IMR-90 (cell line): ENCODE measurements at places on chromosomes 16 and 17.
A peak's percentile ranks its signal among the peaks of the same experiment; 100 is the strongest.

GRCh38 chr16:2194852-2195321, 1.5 kb downstream of the CASKIN1 start:
- DNase-seq = peak; percentile 39

- no peak for DNase-seq
Measured at GRCh38 chr17:31488982-31489294, 97.5 kb downstream of the RAB11FIP4 start.

DNA sequence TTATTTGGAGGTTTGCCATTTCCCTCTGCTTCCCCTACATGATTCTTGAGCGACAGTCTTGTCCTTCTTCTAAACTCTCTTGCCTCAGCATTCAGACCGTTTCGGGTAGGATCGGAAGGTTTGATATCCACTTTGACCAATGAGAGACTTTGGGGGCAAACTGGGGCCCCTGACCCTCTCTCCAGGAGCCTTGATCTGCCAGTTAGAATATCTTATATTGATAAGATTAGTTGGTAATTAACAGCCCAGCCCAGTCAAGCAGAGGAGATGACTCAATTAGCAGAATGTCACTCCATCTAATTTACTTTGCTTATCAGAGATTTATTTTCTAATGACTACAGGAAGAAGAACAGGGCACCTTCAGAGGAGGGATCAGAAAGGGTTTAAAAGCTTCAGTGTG, 532.8 kb downstream of the XYLT1 start:
- no peak for DNase-seq

DNA sequence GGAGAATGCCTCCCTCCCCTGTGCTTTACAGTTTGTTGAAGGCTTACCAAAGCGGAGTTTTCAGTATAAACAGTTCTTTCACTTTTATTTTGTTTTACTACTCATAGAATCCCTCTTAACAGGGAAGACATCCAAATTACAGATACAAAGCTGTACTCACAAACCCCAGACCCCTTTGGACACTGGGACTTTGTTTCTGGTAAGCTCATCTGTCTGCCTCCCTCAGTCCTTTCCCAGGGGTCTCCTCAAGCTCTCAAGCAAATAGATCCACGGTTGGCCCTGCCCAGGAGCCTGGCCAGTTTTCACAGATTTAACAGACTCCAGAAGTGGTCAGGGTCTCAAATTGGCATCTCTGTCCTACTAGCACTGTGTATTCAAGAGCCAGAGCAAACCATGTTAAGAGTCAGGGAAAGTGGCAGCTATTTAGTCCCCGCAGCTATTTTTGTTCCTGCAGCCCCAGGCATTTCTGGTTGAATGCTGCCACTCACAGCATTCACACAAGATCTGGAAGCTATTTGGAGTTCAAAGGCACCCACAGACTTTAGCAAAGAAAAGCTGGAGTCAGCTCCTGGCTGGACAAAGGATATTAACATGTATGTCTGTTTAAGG, 54.2 kb downstream of the TMEM100 start:
- DNase-seq = no peak

GRCh38 chr16:68319185-68319908, 8.5 kb downstream of the PRMT7 start:
- DNase-seq = peak; percentile 7

- no peak for DNase-seq
Measured at GRCh38 chr16:17557480-17557879, 86.7 kb upstream of the XYLT1 start.

DNA sequence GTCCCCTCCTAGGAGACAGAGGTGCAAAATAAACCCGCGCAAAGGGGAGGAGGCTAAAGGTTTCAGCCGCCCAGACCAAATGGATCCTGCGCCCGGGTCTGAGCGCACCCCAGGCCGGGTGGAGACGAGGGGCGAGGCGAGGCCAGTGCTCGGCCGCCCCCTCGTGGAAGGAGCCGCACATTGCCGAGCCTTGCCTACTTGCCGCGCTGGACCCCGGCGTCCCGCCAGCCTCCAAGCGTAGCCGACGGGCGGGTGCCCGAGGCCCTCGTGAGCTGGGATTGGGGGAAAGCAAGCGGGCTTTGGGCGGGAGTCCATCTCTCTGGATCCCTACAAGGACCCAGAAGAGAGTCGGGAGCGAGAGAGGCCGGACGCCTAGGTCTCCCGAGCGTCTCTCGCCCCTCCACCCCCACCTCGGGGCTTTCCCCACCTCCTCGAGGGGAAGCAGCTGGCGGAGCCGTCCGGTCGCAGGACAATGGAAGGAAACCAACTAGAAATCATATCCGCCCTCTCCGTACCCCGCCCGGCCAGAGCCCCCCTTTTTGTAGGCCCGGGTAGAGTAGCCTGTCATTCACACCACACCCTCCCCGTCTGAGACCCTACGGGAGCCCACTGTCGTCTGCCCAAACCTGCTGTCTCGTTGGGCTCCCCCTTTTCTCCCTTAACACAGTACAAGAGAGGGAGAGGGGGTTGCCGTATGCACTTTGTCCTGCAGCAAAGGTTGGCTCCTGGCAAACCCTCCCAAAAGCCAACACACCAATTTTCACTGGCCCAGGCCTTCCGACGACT, 664 bp upstream of the BCL6B start:
- peak; percentile 36 for DNase-seq

DNA sequence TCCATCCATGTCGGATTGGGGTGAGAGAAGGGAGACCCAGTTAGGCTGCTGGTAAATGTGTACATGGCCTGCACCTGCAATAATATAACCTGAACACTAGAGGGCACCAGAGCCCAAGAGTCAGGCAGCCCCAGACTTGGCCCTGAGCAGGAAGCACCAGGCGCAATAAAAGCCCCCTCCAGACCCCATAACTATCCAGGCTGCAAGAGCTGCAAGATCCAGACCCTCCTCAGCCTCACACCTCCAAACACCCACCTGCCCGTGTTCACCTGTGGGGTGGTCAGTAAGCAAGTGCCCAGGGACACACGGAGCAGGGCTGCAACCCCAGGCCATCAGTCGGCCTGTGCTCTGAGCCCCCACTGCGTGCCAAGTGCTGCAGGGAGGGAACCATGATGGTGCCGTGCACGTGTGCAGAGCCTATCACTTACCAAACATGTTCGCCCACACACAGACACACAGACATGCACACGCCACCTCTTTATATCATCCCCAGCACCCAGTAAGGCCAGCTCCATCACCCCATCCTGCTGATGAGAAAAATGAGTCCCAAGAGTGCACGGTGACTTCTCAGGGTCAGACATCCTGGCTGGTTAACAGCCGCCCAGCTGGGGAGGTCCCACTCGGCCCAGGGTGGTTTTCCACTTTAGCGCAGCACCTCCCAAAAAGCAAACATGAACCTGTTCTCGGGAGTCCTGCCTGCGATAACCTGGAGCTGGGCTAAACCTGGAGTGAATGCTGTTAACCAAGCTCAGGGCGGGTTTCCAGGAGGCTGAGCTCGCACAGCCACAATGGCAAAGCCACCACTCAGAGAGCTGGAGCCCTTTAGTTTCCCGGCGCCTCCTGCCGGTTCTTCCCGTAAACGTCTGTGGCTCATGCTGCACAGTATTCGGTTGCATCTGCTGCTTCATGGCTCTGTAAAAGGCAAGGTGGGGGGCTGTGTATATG, 439.8 kb downstream of the SOX9 start:
- peak; percentile 56 for DNase-seq

- DNase-seq = no peak
Measured at GRCh38 chr17:31815212-31815730, 43.8 kb downstream of the COPRS start.

- DNase-seq = no peak
Measured at GRCh38 chr17:75808549-75808904, 23.9 kb downstream of the UNK start.

- DNase-seq = peak; percentile 76
Measured at GRCh38 chr17:68710035-68710780, 109.0 kb upstream of the FAM20A start.

DNA sequence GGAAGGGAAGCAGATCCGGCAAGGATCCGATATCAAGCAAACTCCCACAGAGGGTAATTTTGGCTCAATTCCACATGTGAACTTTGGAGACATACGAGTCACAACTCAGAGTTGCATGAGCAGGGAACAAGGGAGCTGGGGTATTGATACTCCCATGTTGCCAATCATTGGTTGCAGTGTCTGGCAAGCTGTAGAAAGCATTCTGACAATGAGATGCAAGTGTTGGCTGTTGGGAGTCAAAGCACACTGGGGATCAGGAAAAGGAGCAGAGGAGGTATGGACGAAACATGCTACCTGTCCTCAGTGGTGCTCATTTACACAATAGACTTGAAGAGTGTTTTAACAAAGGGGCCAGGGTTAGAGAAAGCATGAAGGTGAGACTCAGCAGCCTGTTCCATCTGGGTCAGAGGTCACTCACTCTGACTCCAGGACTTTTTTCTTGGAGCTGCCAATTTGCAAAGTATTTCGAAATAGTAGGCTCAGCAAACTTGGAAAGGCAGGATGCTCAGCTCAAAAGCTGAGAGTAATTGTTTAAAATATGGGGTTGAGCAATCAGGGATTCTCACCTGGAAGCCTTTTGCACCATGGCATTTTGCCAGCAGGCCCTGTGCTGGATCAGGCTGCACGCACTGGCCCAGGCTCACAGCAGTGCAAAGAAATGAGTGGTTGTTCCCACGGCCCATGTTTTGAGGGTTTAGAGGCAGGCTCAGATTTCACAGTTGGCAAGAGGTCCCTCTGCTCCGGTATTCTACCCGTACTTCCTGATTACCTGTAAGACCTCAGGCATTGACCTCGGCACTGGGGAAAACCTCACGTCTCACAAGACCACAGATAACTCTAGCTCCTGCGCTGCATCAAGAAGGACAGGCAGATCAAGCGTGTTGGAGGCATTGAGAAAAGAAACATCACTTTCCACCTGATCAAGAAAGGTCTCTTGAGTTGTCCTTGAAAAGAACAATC, 17.6 kb upstream of the NKD1 start:
- no peak for DNase-seq

DNA sequence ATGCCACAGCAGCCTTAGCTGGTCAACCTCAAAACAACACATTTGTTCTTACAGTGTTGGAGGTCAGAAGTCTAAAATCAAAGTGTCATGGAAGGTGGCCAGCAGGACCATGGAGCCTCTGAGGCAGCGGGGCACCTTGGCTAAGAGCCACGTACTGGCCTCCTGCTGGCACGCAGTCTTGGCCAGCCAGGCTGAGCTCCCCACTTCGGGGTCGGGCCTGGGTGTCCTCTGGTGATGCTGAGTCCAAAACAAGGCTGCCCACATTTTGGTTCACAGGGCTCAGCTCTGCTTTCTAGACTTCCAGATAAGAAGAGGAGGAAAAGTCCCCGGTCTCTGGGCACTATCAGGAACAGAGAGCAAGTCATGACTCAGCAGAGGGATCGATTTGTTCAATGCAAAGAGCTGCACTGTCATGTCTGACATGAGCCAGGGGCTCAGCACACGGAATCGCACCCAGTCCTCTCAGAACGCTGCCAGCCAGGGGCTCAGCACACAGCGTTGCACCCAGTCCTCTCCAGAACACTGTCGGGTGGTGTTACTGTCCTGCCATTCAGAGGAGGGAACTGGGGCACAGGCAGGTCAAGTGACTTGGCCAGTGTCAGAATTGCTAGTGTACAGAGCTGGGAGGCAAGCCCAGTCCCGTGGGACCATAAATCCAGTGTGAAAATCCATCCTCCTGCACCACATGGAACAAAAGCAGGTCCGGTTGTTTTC, 2.5 kb downstream of the LGALS9 start:
- DNase-seq = peak; percentile 12

GRCh38 chr17:62732125-62732524, 76.0 kb downstream of the MARCHF10 start:
- DNase-seq = no peak

DNA sequence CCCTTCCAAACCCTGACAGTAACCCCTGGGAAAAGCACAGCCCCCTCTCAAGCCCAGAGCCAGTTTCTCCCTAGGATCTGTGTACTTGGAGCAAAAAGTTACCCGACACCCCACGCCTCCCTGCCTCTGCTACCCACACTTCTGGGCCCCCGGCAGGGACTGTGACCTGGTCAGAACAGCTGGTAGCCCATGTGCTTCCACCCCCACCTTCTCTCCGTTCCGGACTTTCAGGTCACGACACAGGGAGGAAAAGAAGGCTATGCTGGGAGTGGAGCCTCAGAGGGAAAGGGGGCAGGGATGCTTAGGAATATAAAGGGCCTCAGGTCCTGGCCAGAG, 6.4 kb downstream of the PPY start:
- DNase-seq = no peak

GRCh38 chr17:30594223-30594952, 117.2 kb downstream of the GOSR1 start:
- DNase-seq = no peak

- no peak for DNase-seq
Measured at GRCh38 chr17:75899767-75900468, 3.2 kb upstream of the TRIM65 start.

DNA sequence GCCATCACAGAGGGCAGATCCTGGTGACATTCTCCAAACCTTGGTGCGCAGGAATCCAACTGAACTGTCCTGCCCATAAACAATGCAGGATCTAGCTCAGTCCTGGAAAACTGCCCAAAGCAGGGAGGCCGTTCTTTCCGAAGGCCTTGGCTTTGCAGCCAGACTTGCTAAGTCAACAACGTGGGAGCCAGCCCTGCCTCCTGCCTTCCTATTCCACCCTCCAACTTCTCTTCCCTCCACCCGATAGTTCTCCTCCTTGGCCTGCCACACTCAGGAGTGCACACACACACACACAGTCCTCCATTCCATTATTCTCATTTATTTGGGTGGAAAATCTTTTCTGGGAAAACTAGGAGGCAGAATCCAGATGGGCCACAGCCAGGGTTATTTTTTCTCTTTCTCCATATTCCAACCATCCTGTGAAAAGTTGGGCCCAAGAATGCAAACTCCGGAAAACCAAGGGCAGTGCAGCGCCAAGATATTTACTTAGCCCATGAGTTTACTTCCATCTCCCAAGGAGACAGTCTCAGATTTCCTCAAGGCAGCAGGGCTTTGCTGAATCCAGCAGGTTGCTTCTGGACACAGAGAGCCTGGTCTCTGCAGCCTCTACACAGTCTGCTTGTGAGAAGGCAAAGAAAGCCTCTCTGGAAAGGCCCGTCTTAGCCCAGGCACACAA, 15.8 kb downstream of the COPRS start:
- DNase-seq = peak; percentile 73

DNA sequence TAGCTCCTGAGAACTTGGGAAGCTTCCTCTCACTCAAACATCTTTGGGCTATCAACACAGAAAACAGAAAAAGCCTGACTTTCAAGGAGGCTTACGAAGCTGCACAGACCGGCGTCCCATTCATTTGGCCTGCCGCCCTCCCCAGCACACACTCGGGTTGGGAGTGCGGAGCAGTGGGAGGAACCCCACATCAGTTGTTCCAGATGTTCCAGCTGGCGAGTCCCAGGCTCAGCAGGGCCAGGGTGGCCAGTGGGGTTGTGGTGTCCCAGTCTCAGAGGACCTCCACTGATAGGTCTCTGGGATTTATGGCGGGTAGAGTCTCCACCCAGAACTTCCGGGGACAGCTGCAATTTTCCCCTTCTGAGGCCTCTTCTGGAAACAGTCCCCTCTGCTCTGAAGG, 43.1 kb upstream of the DLX4 start:
- no peak for DNase-seq

DNA sequence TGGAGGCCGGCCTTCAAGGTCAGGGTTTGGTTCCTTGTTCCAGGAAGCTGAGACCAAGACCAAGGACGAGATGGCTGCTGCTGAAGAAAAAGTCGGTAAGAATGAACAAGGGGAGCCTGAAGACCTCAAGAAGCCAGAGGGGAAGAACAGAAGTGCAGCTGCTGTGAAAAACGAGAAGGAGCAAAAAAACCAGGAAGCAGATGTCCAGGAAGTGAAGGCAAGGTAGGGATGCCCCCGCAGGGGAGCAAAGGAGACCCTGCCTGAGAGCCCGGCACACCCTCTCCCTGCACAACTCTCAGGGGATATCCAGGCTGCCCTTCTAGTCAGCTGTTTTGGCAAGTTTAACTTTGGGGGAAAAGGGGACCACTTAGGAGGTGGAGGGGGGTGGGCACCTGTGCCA, 29.0 kb downstream of the RNF213 start:
- DNase-seq = no peak

GRCh38 chr17:12918142-12918541, 99.7 kb downstream of the ELAC2 start:
- no peak for DNase-seq
